ENCODE measurements at places on chromosomes 16 and 17. TPM values are rescaled to one million over a fixed set of nuclear protein-coding genes. Genes with fewer than 3 reads are reported as not detected.

OTOP2 gene
- not detected for total RNA-seq

TBC1D3K gene
- total RNA-seq = not detected

SPN gene
- 10.2 TPM for total RNA-seq

PYY gene
- total RNA-seq = not detected

C17orf78 gene
- total RNA-seq = not detected

DNA sequence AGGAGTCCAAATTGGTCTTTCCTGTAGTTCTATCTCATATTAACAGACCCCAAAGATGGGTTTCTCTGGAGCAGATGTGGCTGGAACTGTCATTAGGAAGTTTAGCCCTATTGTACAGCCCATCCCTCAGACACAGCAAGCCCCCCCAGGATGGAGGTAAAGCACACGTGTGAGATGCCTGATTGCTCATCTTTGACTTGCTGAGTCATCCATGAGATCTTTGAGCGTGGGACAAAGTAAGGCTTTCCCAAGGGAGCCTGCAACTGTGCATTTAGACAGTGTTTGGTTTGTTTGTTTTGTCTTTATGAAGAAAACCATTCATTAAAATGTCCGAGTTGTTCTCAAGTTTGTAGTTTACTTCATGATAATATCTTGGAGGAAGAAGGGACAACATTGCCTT, 145.3 kb upstream of the CDH13 start:
- no peaks in the 10 kb centered on the region for H3K36me3 ChIP-seq
- no peak for DNase-seq
- no peaks in the 10 kb centered on the region for H3K4me1 ChIP-seq

- no peaks in the 10 kb centered on the region for H3K36me3 ChIP-seq
- H3K27me3 ChIP-seq = no peaks in the 10 kb centered on the region
- peak overlapping the region; percentile 20 for H3K4me3 ChIP-seq
- no peaks in the 10 kb centered on the region for H3K4me1 ChIP-seq
Observed at GRCh38 chr16:10868104-10868595, 8.9 kb upstream of the CIITA start.

DNA sequence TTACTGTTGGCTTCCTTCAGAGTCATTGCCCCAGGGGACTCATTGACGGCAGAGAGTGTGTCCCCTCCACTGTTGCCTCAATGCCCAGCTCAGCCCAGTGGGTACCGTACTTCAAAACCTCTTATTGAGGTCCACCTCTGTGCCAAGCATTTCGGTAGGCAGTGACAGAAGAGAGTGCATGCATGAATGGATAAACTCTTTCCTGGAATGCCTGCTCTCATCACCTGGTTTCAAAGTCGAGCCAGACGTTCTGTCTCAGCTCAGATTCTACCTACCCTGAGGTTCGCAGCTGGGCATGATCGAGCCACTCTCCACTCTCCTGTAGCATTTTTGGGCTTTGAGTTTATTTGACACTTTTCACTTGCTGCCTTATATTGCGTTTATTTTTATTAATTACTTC, 647.0 kb downstream of the MAF start:
- no peak for DNase-seq
- no peaks in the 10 kb centered on the region for H3K36me3 ChIP-seq
- no peaks in the 10 kb centered on the region for H3K4me1 ChIP-seq
- H3K4me3 ChIP-seq = no peak overlapping the region

Measured in thoracic aorta (tissue), 2 donors.